NCI-H1417 treated with DMSO at 0.1 percent for 48 hours (cell line): ENCODE measurements at places on chromosomes 12 and 14.

DNA sequence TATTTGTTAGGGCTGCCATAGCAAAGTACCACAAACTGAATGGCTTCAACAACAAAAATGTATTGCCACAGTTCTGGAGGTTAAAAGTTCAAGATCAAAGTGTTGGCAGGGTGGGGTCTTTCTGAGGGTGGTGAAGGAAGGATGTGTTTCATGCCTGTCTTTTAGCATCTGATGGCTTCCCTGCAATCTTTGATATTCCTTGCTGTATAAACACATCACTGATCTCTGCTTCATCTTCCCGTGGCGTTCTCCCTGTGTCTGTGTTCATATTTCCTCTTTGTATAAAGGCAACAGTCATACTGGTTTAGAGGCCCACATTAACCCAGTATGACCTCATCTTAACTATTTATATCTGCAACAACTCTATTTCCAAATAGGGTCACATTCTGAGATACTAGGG, 167.5 kb downstream of the BTG1 start:
- no peak for DNase-seq

GRCh38 chr14:75697918-75698317, 36.9 kb downstream of the TTLL5 start:
- DNase-seq = no peak

DNA sequence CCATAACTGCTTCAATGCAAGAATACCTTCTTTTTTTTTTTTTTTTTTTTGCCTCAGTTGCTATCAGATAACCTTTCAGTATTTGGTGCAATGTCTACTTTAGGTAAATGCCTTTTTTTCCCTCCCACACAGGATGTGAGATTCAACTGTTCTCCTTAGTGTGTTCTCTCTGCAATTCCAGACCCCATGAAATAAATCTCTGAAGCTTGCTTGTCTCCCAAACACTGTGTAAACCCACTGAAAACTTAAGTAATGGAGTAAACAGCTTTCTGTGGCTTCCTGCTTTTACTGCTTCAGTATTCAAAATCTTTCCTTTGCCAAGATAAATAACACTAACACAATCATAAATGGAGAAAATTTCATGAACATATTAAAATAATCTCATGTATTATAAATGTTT, 55.8 kb upstream of the CLEC14A start:
- no peak for DNase-seq

DNA sequence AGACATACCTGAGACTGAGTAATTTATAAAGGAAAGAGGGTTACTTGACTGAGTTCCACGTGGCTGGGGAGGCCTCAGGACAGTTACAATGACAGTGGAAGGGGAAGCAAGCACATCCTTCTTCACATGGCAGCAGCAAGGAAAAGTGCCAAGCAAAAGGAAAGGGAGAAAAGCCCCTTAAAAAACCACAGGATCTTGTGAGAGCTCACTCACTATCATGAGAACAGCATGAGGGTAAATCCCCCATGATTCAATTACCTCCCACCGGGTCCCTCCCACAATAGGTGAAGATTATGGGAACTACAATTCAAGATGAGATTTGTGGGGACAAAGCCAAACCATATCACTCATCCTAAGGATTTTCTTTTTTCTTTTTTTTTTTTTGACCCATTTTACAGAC, 177.8 kb upstream of the EEA1 start:
- no peak for DNase-seq

GRCh38 chr12:79016181-79016580, 151.6 kb downstream of the SYT1 start:
- DNase-seq = peak; percentile 93

GRCh38 chr14:94921882-94922585, 152.1 kb upstream of the GSC start:
- DNase-seq = no peak

DNA sequence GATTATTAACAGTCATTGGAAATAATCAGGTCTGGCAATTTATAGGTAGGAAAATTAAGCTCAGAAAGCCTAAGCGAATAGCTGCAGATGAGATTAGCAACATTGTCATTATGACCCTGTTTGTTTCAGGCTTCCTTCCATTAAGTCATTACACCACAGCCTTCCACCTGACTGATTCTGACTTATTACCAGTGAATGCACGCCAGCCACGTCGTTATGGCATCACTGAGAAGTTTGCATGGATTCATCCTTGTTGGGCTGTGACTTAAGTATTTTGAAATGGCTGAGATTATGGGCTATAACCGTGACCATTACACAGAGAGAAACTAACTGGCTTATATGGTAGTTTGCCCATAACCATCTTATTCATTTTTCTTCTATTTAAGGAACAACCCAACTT, 18.6 kb downstream of the RASSF8 start:
- DNase-seq = no peak

DNA sequence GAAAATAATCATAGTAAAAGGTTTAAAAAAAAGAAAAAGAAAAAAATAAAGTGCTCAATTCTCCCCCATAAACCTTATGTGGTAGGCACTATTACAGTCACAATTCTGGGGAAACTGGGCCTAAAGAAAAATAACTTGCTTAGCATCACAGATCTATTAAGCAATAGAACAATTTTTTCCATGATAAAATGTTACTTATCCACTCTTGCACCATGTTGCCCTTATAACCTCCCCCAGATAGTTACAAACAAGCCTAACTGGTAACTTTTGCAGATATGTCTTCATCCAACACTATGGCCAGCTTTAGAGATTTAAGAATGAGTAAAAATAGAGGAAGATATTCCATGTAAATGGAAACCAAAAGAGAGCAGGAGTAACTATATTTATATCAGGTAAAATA, 164.8 kb downstream of the DUSP6 start:
- DNase-seq = no peak

DNA sequence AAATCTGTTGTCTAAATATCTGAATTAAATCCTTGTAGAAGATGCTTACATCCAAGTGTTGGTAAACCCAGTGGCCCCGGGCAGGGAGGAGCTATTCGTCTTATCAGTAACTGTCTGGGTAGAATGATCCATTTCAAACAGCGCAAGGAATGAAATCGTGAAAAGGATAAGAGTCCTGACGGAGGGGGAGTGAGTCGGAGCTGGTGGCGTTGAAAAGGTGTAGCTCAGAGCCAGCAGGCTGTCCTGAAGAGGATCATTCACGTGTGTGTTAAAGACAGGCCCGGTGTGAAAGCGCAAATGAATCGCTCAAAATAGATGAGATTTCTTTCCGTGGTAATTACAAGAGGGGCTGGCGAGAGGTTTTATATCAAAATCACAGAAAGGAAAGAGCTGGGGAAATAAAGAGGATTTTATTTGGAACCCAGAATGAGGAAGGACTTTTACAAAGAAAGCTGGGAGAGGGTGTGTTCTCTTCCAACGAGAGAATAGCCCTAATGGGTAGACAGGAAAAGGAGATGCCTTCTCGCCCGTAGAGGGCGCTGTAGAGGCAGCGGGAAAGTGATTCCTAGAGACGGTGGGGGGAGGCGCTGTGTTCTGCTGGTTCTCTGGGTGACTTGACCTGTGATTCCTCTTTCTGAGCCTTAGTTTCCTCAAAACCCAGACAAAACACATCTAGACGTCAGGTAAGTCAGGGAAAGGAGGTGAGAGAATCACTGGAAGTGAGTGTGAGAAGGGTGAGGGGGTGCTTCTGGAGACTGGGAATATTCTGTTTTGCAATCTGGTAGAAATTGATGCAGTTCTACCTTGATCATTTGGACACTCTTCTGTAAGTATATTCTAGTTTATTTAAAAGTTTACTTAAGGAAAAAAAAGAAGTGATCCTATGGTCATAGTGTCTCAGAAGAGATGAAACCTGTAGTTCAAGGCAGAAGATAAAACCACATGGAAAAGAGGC, 39.3 kb downstream of the SRRM4 start:
- no peak for DNase-seq

DNA sequence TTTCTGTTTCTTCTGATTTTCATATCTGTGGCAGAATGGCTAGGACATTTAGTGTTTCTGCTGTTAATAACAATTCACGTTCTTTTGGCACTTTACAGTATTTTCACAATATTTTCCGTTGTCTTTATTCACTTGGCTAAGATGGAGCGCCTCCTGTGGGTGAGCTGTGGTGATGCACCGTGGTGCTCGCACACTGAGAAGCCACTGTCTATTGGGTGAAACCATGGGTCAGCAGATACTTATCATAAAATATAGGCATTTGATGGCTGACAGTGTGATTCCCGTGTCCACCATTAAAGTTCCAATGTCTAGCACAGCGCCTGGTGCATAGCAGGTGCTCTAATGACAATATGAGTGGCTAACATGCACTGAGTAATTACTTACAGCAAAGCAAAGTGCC, 141.8 kb downstream of the VRK1 start:
- no peak for DNase-seq

DNA sequence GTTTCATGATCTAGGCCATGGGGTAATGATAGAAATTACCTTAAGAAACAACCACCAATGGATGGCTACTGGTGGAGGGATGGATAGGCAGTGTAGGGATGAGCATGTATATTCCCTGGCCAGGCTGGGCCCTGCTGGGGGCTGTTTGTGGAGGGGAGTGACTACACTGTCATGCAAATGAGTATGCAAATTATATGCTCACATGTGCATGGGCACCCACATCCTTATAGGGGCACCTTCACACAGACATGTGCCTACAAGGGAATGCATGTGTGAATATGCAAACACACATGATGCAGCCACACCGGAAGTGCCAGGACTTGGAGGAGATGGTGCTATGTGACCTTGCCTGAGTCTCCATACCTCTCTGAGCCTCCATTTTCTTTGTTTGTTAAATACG, 39.7 kb upstream of the FAM222A start:
- DNase-seq = no peak

DNA sequence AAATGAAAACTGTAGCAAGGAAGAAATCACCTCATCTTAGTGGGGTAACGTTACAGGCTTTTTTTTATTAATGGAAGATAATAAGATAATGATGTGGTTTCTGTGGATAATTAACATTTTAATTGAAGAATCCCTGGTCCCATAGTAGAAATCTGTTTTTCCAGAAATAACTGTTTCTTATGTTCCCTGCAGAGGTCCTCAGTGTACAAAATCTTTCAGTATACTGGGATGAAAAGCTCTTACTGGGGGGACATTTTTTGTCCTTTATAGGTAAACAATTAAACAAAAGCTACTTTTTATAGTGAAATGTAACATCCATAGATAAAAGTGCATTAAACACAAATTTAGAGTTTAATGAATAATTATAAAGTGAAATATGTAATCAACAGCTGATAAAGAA, 312.2 kb downstream of the ATXN7L3B start:
- DNase-seq = no peak

- DNase-seq = no peak
Observed at GRCh38 chr12:18402872-18403611, 141.7 kb downstream of the PIK3C2G start.

DNA sequence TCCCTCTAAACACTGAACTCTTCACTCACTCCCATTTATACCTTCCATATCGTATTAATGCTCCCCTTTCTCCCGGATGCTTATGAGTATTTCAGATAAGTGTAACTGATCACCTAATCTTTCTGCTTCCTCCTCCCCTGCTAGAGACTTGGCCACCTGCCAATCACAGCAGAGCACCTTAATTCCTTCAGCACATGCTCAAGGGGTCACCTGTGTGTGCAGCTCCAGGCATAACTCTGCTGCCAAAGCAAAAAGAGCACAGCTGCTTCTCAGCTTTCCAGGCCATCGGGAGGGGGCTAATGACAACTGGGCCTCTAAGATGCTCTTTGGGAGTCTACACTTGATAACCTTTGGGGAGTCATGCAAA, 106.9 kb upstream of the DYRK2 start:
- no peak for DNase-seq

DNA sequence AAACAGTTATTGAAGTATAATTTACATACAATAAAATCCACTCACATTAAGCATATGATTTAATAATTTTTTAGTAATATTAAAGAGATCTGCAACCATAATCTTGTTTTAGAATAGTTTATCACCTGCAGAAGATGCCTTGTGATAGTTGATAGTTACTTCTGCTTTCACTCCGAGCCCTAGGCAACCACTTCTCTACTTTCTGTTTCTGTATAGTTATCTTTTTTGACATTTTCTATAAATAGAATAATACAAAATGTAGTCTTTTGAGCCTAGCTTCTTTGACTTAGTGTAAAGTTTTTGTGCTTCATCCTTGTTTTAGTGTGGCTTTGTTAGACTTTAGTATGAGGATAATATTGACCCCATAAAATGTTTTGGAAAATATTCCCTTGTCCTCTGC, 111.0 kb downstream of the MNAT1 start:
- no peak for DNase-seq

GRCh38 chr14:68397822-68398221, 395.0 kb downstream of the ZFP36L1 start:
- no peak for DNase-seq

GRCh38 chr12:119735079-119735478, 67.1 kb downstream of the PRKAB1 start:
- no peak for DNase-seq

GRCh38 chr12:19052689-19053088, 76.8 kb upstream of the PLEKHA5 start:
- DNase-seq = no peak

DNA sequence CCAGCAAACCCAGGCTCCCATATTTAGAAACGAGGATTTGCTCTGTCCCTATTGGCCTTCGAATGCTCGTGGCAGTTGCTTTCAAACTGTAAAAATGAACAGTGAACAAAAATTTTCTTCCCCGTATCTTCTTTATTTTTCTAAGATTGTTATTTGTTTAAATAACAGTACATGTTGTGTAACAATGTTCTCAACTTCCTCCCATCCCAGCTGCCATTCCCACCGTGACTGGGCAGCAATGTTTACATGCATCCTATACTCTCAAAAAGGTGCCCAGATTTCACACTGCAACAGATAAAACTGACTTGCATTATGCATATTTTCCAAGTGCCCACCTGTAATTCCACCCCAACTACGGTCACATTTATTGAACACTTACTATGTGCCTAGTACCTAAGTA, 12.8 kb downstream of the VCPKMT start:
- DNase-seq = no peak

DNA sequence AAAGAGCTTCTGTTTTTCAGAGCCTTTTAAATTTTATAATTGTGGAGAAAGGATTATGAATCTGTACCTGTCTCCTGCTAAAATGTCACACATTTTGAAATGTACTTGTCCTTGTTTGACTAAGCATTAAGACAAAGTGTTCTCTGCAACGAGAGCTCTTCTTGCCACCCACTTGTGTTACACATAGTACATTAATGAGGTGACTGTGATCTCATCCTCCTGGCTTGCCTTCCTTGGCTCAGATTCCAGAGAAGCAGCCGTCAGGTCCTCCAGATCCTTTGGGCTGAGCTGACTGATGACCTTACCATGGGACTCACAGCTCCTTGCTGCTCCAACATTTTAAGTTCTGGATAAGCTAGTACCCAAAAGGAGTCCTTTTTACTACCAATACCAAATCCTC, 81.4 kb downstream of the BBS10 start:
- no peak for DNase-seq

DNA sequence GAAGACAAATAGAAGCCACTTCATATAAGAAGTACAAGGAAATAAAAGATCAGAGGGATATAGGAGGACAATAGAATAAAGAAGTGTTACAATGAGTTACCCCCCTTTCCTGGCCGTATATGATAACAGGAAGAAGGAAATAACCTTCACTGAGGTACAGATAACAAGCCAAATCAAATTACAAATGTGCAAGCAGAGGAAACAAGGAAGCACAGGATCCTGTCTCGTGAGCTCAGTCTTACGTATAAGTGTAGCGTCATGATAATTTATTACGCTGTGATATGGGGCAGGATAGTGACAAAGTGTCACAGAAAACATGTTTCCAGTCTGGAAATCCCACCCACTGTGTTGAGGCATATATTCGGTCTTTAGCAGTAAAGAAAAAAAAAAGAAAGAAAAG, 26.5 kb downstream of the CRACR2A start:
- no peak for DNase-seq

GRCh38 chr14:93564918-93565317, 134.2 kb downstream of the UNC79 start:
- no peak for DNase-seq

- DNase-seq = no peak
Observed at GRCh38 chr12:26798023-26798422, 35.0 kb downstream of the ITPR2 start.
